Stimulated activated naive CD8-positive, alpha-beta T cell treated with anti-CD3 and anti-CD28 coated beads, Interleukin-15, amount 100 ng/mL, for 72 hours (primary cell): ENCODE measurements at places on chromosomes 3 and 15.

GRCh38 chr15:41333026-41333562 is 413 bp downstream of the NUSAP1 start:
- DNase-seq = no peak

- no peak for DNase-seq
These were observed 125.6 kb downstream of the PLCH1 start for GRCh38 chr3:155619118-155619915.

GRCh38 chr3:142888481-142889211 is at the start of gene PCOLCE2:
Gene PCOLCE2, minus strand, starts transcription at chr3:142889083. Its CDS starts 187 bp downstream, at chr3:142888896.
- peak; percentile 34 for DNase-seq

- DNase-seq = no peak
These were observed 138.6 kb downstream of the TBL1XR1 start for GRCh38 chr3:177058648-177059047.

DNA sequence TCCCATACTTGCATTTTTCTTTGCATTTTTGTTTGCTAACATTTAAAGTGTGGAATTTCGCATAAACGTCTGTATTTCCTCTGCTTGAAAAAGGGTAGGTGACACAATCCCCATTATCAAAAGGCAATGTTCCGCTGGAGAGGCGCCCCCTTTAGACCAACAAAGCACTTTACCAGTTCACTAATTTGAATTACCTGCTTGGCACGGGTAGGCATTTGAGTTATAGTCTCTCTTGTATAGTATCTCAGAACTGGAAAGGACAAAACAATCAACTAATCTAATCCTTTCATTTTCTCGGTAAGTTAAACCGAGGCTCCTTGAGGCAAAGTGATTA is 775 bp upstream of the CCDC39 start:
- DNase-seq = no peak

DNA sequence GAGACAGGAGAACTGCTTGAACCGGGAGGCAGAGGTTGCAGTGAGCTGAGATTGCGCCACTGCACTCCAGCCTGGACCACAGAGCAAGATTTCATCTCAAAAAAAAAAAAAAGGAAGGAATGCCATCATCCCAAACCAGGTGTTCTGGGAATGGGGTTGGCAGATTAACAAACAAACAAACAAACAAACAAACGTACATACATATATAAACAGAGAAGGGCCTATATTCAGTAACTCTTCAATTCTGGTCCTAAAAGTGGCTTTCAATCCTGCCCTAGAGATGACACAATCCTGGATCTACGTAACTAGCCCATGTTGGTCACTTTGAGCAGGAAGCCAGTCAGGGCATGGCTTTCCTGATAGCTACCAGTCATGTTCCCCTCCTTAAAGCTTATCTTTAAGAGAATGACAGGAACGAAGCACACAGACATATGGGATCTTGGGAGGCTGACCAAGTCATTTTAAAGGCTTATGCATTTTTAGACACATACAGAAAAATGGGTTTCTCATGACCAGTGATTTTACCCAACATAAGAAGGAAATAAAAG is 29.9 kb upstream of the RAB11A start:
- no peak for DNase-seq

DNA sequence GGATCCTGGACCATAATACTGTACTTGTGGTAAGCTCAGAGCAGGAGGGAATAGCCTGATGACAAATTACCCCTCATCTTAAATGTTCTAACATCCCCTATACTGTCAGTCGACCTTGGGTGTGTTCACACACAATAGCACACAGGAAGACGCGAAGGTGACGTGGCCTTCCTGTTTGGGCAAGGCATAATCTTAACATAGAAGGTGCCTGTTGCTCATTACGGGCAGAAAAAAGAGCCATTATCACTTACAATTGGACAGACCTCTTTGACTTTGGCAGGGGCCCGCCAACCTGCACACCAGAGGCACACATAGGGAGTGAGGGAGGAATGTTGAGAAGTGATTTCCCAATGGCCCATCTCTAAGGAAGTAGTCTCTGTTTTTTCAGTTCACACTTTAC is 144.2 kb downstream of the ANO10 start:
- DNase-seq = peak; percentile 57

DNA sequence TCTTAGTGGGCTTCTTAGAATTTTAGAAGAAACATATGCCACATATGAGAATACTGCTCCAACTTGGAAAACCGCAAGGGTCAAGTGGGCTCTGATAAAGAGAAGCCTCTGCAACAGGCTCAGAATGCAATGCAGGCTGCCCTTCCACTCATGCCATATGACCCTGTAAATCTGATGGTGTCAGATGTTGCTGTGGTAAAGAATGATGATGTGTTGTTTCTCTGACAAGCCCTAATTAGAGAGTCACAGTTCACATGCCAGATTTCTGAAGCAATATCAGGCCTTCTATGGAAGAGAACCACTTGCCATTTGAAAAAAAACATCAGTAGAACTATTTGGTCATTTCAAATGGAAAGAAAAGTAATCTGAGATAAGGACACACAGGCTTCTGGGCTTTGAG is 749.6 kb downstream of the AGBL1 start:
- no peak for DNase-seq

GRCh38 chr15:68206711-68207151 is 1.6 kb upstream of the CALML4 start:
- no peak for DNase-seq

DNA sequence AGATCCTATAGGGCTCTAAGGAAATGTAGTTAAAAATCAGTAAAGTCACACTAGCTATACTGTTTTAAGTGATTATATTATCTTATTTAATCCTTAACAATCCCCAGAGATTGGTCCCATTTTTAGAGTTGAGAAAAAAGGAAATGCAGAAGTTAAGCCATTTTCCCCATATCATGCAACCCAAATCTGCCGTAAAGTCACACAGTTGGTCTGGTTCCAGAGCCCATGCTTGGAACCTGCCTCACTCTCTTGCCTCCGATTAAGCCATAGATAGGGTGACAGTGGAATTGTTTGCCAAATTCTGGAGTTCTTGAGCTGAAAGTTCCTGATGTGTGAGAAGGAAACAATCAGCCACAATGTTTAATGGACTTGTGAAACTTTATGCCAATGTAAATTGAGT is 2.3 kb upstream of the P2RY13 start:
- DNase-seq = no peak

DNA sequence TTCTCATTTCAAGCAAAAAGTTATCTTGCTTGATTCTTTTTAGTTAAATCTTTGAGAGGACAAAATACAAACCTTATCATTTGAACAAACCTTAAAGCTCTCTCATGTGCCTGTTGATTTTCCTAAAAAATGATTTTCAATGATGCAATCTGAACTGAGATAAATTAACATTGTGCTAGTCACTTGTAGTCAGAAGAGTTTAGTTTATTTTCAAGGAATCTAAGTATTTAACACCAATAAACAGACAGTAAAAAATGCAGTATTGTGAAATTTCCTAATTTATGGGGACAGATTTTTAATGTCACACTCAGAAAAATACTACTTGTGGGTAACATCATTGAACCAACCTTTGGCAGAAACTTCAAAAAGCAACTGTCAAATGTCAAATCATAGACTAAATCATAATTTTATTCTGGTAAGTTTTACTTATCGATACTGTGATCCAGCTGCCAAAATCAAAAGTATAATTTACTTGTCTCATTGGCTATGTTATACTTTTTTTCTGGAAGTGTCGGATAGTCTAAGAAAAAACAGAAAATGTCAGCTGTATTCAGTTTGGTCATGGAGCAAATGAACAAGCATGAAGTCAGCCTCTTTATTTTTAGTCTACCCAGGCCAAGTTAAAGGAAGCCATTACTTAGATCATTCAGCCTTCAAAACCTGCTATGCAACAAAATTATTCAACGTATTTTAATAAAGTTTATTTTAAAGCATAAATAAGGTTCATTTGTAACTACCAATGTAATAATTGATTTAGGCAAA is 52.4 kb upstream of the FNDC3B start:
- no peak for DNase-seq

DNA sequence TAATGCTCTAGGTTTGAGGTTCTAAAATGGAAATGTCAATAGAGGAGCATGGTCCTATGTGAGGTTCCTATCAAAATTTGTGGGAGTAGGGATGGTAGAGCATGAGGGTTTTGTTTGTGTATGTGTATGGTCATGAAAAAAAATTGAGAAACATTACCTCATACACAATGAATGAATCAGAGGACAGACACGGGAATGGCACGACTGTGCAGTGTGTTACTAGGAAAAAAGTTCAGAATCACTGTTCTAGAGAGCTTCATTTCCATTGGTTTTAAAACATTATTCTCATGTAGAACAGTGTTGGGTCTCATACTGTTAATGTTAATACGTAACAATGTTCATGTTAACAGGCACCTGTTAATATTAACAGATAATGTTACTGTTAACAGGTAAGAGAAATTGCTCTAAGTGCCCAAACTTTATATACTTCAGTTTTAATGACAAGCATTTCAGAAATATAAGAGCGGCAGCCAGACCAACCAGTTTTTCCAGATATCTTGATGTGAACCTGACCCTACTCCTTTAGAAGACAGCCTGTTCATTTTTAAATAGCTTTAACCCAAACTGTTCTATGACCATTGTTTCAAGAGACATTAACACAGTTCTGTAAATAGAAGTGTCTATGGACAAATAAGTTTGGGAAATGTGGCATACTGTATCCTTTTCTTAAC is 48.0 kb downstream of the SLC15A2 start:
- no peak for DNase-seq

- DNase-seq = no peak
These were observed 188.2 kb downstream of the VPS13C start for GRCh38 chr15:61871926-61872522.

- no peak for DNase-seq
These were observed 51.7 kb downstream of the CNTN3 start for GRCh38 chr3:74562558-74563269.

DNA sequence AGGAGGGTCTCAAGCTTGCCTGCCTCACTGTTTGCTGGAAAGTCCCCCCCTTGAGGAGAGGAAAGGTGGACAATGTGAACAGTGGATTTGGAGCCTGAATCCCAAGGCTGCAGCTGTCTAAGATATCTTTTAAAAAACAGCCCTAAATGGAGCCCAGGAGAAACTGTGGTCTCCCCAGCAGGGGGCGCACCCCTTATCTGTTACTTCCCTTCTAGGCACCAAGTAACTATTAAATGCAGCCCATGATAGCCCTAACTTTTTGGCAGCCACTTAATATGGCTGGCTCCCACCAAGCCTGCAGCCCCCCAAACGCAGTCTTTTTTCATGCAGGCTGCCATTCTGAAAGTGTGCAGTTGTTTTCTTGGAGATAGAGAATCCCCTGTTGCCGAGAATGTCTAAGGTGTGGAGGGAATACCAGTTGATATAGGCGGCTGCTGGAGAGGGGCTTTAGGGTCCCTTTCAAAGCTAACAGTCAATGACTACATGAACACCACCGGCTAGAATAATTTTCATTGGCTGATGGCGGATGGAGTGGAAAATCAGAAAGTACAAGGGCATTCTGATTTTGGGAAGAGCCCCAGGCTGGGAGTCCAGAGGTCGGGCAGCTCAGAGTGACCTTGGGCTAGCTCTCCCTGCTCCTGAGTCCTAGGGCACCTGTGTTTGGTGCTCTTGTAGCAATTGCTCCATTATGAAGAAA is 1.3 kb downstream of the RHCG start:
- DNase-seq = no peak

- DNase-seq = no peak
These were observed 8.6 kb downstream of the KLHL25 start for GRCh38 chr15:85785887-85786780.

- no peak for DNase-seq
These were observed 37.0 kb upstream of the TMC3 start for GRCh38 chr15:81411051-81411450.

DNA sequence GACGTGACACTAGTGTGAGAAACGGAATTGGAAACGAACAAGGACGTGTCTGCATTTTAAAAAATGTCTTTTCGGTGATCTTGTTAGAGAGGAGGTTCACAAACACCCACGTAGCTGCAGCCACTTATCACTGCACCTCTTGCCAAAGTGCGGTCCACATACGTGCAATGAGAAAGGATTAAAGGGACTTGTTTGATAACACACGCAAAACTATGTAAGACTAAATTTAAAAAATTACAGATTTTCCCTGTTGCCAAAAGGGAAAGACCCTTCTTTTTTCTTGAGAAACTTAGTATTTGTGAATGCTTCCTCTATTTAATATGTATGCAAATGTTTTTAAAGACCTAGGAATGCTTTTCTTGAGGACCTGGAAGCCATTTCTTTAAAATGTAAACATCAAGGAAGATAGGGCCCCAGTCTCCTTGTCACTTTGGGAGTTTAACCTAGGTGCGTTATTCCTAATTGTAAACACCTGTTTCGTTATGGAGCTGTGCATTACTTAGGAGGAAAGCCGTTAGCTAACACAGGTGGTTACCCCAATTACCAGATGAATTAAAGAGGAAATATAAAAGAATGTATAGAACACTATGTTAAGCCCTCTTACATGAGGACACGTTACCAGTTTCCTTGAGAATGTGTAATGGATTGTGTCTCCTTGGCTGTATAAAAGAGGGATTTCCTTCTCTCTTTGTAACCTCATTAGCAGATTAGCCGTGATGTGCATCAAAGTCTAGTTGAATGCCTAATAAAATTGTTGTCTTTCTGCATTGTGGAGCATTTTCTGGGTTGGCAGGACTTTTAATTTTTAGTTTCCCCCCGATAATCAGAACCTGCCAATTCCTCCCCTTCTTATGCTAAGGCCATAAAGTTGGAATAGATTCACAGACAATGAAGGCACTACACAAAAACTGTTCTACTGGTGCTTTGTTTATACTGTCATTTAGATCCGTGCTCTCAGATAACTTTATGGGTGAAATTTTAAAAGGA is 1.0 kb downstream of the LEKR1 start:
- DNase-seq = no peak

GRCh38 chr3:19815805-19816204 is 118.2 kb downstream of the EFHB start:
- DNase-seq = no peak

GRCh38 chr15:25742776-25743547 is 120.2 kb downstream of the ATP10A start:
- no peak for DNase-seq

GRCh38 chr3:36557708-36558421 is 177.6 kb downstream of the STAC start:
- no peak for DNase-seq

- no peak for DNase-seq
These were observed 2.8 kb downstream of the LRRN1 start for GRCh38 chr3:3802046-3802445.

DNA sequence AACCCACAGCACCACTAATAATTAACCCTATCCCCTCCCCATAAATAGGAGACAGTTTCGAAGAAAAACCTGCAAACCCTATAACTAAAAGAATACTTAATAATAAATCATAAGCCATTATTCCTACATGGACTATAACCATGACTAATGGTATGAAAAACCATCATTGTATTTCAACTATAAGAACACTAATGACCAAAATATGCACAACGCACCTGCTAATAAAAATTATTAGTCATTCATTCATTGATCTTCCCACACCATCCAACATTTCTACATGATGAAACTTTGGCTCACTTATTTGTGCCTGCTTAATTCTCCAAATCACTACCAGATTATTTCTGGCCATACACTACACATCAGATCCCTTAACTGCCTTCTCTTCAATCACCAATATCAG is 16.6 kb downstream of the AQP9 start:
- no peak for DNase-seq

DNA sequence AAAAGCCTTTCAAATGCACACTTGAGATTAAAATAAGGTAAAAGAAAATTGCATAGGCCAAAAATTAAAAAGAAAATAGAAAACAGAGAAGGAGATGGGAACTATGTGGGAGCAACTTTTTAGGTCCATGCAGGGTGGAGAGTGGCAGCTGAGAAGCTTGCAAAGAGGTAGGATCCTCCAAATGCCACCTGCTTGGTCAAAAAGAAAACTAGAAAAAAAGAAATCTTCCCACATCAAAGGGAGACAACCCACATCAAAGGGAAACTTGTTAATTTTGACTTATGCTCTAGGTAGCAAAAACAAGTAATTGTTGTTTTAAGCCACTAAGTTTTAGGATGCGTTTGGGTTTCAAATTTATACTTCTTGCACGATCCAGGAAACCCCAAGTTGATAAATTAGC is 342.9 kb downstream of the IL20RB start:
- DNase-seq = no peak
